ENCODE measurements at places on chromosomes 3 and 15.

DNA sequence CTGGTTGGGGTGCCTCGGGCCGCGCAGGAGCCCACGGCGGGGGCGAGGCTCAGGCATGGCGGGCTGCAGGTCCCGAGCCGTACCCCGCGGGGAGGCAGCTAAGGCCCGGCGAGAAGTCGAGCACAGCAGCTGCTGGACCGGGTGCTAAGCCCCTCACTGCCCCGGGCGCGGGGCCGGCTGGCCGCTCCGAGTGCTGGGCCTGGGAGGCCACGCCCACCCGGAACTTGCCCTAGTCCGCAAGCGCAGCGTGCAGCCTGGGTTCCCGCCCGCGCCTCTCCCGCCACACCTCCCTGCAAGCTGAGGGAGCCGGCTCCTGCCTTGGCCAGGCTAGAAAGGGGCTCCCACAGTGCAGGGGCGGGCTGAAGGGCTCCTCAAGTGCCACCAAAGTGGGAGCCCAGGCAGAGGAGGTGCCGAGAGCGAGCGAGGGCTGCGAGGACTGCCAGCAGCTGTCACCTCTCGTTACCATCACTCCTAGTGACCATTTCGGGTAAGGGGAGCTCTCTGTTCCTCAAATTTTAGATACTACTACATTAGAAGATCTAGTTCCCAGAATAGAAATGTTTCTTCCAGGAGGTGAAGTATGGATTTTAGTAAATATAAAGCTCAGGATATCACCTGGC, 417.0 kb upstream of the AGTR1 start:
- no peak for DNase-seq

DNA sequence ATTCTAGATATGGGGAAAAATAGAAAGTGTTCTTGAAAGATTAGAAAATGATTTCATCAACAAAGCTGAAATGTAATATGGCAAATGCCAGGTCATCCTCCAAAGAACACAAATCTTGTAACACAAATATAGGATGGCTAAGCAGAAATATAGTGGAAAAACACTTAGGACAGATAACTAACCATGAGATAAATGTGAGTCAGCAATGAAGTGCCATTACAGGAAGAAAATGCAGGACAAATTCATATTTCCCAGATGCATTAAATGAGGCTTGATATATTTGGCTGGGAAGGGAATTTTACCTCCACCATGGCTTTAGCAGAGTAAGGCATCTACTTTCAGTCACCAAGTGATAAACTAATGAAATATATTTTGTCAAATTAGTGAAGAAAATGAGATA, 92.8 kb upstream of the SEMA6D start:
- no peak for DNase-seq

DNA sequence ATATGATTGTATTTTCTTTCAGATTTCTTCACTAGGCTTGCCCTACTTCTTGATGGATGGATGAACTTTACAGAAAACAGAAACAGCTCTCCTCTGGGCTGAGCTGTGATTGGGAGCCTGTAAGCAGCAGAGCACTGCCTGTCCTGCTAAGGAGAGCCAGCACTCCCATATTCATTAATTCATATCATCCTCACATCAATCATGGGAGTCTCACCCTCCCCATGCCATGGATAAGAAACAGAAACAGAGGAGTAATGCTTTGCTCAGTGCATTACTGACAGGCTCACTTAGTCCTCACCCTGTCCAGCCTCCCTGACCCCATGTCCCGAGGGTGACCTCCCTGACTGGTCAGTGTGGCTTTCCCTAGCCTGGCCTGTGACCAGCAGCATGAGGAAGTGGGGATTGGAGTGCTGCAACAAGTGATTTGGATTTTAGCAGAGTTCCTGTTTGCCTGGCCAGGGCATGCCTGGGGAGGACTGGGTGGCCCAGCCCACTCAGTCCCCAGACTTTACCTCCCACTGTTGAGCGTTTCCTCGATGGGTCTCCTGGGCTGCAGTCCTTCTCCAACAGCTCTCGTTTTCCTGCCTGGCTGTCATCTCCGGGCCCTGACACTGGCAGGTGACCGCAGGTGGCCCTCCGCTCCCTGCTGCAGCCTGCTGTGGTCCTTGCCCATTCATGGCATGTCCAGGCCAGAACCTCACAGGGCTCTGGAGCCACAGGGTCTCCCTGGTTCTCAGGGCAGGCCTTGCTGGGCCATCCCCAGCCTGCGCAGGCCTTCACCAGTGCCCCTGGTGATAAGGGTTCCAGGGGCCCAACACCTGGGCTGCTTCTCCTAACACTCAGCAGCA, 1.3 kb upstream of the TMIE start:
- no peak for DNase-seq

DNA sequence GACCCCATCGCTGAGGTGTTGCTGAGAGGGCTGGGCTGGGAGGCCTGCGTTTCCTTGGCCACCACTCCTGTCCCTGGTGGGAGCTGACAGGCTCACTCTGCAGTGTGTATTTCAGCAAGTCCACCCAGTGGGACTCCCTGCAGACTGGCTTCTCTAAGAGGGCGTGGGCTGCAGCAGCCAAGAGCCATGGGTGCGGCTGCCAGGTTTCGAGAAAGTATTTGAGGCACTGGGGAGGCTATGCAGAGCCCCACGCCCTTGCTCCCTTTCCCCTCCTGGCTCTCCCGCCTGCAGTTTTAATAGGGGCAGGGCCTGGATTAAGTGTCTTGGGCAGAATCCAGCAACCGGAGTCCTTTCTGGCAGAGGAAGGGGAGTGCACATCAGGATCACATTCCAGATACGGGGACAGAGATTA, 242.1 kb downstream of the THSD4 start:
- DNase-seq: no peak

- DNase-seq: no peak
Observed at GRCh38 chr3:126485176-126485897, 9.6 kb upstream of the ZXDC start.

- no peak for DNase-seq
Observed at GRCh38 chr15:79918278-79918677, 21.5 kb upstream of the MTHFS start.

GRCh38 chr3:48268936-48269561, 28.1 kb downstream of the ZNF589 start:
- DNase-seq: peak; percentile 67

GRCh38 chr15:88636050-88636449, 2.8 kb upstream of the ISG20 start:
- DNase-seq: no peak

GRCh38 chr3:178585454-178585853, 49.2 kb downstream of the KCNMB2 start:
- DNase-seq: no peak

GRCh38 chr15:98131924-98132323, 171.4 kb downstream of the ARRDC4 start:
- DNase-seq: no peak

DNA sequence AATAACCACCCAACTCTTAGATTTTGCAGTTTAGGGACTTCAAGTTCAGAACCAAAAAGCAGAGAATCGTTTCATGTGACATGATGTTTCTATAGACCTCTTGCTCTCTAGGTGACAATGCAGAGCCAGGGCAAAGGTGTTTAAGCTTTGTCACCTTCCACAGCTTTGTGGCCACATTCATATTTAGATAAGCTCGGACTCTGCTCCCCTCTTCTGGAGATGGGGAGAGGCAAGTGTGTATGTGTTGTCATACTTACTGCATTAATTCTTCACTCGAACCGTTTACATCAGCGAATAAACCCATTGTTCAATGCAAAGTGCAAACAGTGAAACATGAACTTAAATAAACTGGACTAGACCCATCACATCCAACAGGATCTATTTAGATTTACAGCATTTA, 33.2 kb downstream of the ST3GAL6 start:
- DNase-seq: no peak

DNA sequence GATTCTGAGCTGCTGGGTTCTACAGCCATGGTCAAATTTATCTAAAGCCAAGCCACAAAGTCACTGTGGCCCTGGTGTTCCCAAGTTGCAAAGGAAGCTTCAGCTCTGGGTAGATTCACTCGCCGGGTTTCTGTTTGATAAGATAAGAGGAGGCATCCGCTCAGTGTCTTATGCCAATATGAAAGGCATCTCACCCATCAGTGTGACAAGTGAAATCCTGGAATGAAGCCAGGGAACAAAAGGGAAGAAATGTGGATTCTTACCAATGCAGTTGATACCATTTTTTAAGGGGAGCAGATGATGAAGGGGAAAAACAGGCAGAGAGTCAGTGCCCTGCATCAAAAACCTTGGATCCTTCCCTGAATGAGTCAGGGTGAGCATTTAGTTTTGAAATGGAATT, 2.8 kb upstream of the CPNE4 start:
- no peak for DNase-seq

DNA sequence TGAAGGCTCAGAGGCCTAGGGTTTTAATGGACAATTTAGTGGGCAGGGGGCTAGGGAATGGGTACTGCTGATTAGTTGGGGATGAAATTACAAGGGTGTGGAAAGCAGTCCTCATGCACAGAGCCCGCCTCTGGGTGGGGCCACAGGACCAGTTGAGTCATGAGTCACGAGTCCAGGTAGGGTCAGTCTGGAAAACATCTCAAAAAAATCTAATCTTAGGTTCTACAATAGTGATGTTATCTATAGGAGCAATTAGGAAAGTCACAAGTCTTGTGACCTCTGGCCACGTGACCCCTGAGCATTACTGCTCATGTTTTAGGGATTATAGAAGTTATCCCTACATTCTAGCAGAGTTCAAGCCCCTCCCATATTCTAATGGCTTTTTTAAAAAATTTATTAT, 18.6 kb upstream of the IREB2 start:
- DNase-seq: no peak

- no peak for DNase-seq
Observed at GRCh38 chr3:128254066-128254590, 100.8 kb downstream of the EEFSEC start.

DNA sequence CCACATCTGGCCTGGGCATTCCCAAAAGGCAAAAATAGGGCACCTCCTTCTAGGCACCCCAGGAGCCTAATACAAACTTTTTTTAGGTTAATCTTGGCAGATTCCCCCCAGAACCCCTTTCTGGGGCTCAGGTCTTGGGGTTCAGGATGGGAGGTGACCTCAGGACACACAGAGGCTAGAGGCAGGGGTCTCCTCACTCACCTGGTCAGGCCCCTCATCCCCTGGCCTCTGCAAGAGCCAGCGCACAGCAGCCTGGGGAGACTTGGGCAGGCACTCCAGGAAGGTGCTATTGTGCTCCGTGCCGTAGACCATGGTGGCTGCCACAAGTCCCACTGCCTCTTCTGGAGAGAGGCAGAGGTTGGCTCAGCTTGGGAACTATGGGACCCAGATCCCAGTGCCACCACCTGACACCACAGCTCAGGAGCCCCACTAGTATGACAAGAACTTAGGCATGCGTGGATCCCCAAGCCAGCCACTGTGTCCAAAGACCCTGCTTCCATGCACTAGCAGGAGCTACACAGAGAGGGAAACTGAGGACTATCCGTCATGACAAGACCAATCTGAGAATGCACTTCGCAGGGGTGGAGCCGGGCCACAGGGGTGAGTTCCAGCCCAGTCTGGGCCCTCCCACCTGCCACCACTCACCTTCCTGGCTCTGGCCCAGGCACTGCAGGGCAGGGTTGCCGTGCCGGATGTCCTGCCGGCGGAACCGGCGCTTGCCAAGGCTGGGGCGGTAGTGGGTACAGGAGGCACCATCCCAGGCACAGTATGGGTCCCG, 7.4 kb downstream of the SEMA3G start:
- DNase-seq: no peak

- no peak for DNase-seq
Observed at GRCh38 chr15:42726114-42726513, 10.8 kb downstream of the CDAN1 start.

DNA sequence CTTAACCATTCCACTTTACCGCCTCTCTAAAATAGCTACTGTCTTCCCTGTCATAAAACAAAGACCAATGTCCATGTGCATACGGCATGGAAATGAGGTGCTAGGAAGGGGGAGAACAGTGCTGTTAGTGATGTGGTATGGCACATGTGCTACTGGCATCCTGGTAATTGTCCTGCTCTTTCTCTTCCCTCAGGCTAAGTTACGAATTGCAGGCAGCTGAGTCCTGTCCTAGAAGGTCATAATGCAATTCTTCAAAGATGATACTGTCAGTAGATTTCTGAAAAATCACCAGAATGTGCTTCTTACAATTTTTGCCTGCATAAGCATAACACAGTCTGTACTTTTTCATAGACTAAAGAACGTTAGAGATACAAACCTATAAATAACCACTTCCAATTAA, 216.8 kb downstream of the RSL24D1 start:
- DNase-seq: no peak

GRCh38 chr3:72255791-72256559, 471.0 kb upstream of the PROK2 start:
- no peak for DNase-seq

- no peak for DNase-seq
Observed at GRCh38 chr15:84761607-84762131, 13.3 kb downstream of the ZNF592 start.

- DNase-seq: peak; percentile 89
Observed at GRCh38 chr15:85794598-85795336, at the start of gene KLHL25. Gene KLHL25 (minus strand): TSS chr15:85794925. CDS start chr15:85769810, 25,115 bp downstream.

GRCh38 chr3:58383904-58384303, 49.7 kb downstream of the PDHB start:
- no peak for DNase-seq

- DNase-seq: no peak
Observed at GRCh38 chr3:58260733-58261132, 23.1 kb downstream of the ABHD6 start.

DNA sequence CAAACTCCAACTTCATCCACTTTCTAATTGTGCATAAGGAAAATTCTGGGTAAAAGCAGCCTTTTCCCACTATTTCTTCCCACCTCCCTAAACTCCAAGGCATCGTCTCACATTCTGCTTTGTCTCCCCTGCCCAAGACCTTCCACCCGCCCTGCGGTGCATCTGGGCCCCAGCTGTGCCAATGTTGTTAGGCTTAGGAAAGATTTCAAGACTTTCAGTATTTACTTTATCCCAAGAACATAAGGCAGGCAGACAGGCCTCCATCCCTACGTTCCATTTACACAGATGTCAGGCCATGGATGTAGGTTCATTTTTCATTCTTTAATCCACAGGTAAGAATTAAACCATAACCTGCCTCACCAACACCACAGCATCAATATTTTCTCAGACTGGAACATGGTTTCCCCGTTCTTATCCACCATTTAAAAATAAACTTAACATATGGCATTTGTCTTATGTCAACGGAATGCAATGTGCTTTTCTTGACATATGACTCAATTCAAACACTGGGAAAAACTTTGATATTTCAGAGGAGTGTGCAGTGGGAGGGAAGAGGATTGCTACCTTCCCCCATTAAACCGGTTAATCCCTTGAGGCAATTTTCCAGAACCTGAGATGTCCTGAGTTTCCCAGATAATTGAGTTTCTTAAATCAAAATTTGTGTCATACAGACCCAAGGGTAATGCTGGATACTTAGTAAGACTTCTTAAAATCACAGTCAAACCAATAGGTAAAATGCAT, 238.0 kb upstream of the LRIG1 start:
- no peak for DNase-seq

- no peak for DNase-seq
Observed at GRCh38 chr3:20069178-20069532, 28.9 kb downstream of the KAT2B start.

- no peak for DNase-seq
Observed at GRCh38 chr3:61975936-61976335, 397.4 kb downstream of the FEZF2 start.

DNA sequence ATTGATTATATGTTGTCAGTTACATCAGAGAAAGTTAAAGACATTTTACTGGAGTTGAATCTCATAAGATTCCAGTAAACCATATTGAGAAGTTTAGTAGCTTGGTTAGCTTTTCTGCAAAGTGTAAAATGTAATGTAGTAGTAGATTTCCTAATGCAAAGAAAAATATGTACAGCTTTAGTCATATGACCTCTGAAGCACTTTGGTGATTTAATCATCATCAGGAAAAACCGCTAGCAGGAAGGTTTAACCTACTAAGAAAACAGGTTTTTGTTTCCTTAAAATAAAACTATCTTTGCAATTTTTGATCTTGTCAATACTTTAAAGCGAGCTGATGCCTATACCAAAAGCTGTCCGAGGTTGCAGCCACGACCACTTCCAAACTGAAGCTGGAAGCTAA, 364.6 kb upstream of the ZNF385D start:
- DNase-seq: no peak

Data from stimulated activated CD4-positive, alpha-beta T cell treated with anti-CD3 and anti-CD28 coated beads, Interleukin-4, amount 100 ng/mL, for 48 hours (primary cell).